ENCODE measurements at places on chromosomes 3 and 15. TPM values are rescaled to one million over a fixed set of nuclear protein-coding genes. Genes with fewer than 3 reads are reported as not detected.

DNA sequence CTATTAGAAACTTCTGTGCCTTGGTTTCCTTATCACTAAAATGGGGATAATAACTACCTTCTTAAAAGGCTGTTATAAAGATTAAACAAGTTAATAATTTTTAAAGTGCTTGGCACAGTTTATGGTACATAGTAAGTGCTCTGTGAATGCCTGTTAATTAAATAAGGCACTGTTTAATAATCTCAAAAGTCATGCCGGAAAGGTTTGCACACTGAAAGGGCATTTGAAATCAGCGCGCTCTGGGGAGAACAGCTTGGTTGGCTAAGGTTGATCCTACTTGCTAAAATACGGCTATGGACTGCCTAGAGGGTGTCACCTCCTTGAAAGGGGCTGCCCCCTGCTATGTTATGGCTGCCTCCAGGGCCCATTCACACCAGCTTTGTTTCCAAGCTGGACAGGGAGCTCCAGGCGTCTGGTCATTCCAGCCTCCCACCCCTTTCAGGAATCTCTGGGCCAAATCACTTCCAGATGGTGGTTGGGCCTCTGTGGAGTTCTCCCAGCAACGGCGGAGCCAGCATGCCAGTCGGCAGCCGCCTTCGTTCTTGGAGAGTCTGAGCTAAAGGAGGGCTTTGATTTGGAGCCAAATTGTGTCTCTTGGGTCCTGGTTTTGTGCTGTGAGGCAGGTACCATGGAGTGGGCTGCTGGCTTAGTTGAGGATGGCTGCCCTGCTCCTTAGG lies 5.9 kb downstream of the FLNB start:
- no peak for DNase-seq
- H3K36me3 ChIP-seq = no peaks in the 10 kb centered on the region
- peaks cover 53% of the 10 kb centered on the region for H3K4me1 ChIP-seq
- no peak overlapping the region for H3K4me3 ChIP-seq

- peaks cover 6% of the 10 kb centered on the region for H3K27me3 ChIP-seq
- no peak overlapping the region for H3K27ac ChIP-seq
- H3K4me1 ChIP-seq = no peaks in the 10 kb centered on the region
- DNase-seq = no peak
- H3K4me3 ChIP-seq = no peak overlapping the region
- no peaks in the 10 kb centered on the region for H3K36me3 ChIP-seq
Observed at GRCh38 chr15:45802140-45802539, 167.3 kb downstream of the SQOR start.

Gene FETUB
- total RNA-seq = not detected

DNA sequence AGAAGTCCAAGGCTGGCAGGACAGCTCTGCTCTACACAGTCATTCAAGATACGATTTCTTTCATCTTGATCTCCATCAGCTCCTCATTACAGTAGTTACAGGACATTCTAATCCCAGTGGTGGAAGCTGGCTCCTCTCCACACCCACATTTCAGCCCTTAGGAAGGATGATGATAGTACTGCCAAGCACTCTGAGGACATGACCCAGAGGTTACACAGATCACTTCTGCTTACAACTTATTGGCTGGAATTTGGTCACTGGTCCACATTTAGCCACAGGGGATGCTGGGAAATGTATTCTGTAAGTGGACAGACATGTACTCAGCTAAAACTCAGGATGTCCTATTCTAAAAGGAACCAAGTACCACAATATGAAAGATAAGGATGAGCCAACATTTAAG lies 77.1 kb downstream of the IQCH start:
- peaks cover 4% of the 10 kb centered on the region for H3K27me3 ChIP-seq
- H3K36me3 ChIP-seq = peaks cover 3% of the 10 kb centered on the region
- DNase-seq = no peak
- no peak overlapping the region for H3K27ac ChIP-seq
- no peaks in the 10 kb centered on the region for H3K4me1 ChIP-seq

DNA sequence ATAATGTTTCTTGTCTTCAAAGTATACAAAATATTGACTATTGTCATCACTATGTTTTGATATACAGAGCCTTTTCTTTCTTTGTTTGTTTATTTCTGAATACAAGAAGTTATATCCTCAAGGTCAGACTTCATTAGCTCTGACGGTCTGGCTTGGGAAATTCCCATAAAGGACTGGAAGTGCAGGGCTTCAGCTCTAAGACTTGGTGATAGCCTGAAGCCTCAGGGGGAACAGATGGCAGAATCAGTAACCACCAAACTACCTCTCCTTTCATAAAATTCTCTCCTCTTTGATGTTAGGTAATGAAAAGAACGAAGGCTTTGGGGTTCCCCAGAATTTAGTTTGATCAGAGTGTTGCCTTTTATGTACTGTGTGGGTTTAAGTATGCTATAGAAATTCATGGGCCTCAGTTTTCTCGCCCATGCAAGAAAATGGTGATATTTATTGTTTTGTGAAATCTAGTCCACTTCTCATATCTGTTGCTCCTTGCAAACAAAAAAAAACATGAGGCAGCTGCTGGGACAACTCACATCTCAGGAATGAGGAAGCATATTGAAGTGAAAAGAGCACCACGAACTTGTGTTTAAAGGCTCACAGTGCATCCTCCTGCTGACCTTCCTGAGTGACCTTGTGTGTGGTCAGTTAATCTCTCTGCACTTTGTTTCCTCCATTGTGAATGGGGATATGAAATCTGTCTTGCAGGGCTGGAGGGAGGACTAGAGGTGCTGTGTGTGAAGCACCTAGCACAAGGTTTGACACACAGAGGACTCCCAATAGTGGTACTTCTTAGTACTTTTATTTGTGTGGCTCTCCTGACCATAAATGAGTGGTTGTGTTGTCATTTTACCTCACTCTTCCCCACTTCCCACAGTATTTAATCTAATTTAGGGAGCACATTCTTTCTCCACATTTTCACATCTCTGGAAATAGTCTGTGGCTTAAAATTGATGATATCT lies 569.8 kb upstream of the IL12A start:
- no peak for DNase-seq
- no peaks in the 10 kb centered on the region for H3K27me3 ChIP-seq
- no peak overlapping the region for H3K4me3 ChIP-seq
- no peaks in the 10 kb centered on the region for H3K36me3 ChIP-seq
- H3K27ac ChIP-seq = no peak overlapping the region
- no peaks in the 10 kb centered on the region for H3K4me1 ChIP-seq

- H3K4me3 ChIP-seq = no peak overlapping the region
- H3K27me3 ChIP-seq = no peaks in the 10 kb centered on the region
- H3K36me3 ChIP-seq = no peaks in the 10 kb centered on the region
Observed at GRCh38 chr3:85498177-85498576, 539.4 kb downstream of the CADM2 start.

DNA sequence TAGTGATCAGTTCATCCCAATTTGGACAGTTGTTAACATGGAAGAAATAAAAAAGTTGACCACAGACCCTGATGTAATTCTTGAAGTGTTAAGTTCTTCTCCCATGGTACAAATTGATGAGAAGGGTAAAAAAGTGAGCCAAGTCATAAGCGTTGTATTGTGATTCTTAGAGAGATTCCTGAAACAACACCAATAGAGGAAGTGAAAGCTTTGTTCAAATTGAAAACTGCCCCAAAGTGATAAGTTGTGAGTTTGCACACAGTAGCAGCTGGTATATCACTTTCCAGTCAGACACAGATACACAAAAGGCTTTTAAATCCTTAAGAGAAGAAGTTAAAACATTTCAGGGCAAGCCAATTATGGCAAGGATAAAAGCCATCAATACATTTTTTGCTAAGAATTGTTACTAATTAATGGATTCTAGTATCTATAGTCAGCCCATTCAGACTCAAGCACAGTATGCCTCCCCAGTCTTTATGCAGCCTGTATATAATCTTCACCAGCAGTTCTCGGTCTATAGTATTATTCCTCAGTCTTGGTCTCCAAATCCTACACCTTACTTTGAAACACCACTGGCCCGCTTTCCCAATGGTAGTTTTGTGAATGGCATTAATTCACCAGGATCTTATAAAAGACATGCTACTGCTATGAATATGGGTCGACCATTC lies 38.2 kb downstream of the CDIN1 start:
- DNase-seq = no peak
- H3K27me3 ChIP-seq = no peaks in the 10 kb centered on the region
- H3K36me3 ChIP-seq = peaks cover 4% of the 10 kb centered on the region

GRCh38 chr3:39505866-39506742 lies 38.6 kb downstream of the MOBP start:
- no peak for DNase-seq
- no peak overlapping the region for H3K4me3 ChIP-seq
- H3K27me3 ChIP-seq = peaks cover 23% of the 10 kb centered on the region
- H3K36me3 ChIP-seq = no peaks in the 10 kb centered on the region
- no peak overlapping the region for H3K27ac ChIP-seq
- no peaks in the 10 kb centered on the region for H3K4me1 ChIP-seq

- DNase-seq = no peak
- H3K4me1 ChIP-seq = peaks cover 26% of the 10 kb centered on the region
- H3K27me3 ChIP-seq = no peaks in the 10 kb centered on the region
- H3K4me3 ChIP-seq = no peak overlapping the region
Observed at GRCh38 chr3:10434144-10434937, 71.0 kb downstream of the ATP2B2 start.

Gene FBLN2
- not detected for total RNA-seq

DNA sequence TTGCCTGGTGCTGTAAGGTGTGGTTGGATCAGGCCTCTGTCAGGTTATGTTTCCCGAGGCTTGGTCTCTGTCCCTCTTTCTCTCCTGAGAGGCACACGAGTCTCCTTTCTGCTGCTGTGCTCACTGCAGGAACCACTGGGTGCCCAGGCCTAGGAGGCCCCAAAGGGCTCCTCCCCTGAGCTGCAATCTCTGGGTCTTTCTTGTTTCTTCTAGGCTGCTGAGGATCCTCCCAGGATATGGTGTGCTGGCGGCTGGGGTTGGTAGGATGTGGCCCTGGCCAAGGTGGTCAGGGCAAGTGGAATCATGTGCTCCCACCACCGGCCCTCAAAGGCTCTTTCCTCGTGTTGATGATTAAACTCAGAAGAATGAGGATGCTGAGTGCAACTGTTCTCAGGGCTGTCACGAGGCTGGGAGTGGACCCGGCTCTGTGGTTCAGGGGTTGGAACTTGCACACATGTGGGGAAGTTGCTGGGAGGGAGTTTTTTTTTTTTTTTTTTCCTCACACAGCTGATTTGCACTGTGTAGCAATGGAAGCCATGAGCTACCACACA lies 43.6 kb upstream of the CTSH start:
- H3K4me3 ChIP-seq = no peak overlapping the region
- H3K36me3 ChIP-seq = no peaks in the 10 kb centered on the region
- no peaks in the 10 kb centered on the region for H3K4me1 ChIP-seq
- H3K27me3 ChIP-seq = no peaks in the 10 kb centered on the region

DNA sequence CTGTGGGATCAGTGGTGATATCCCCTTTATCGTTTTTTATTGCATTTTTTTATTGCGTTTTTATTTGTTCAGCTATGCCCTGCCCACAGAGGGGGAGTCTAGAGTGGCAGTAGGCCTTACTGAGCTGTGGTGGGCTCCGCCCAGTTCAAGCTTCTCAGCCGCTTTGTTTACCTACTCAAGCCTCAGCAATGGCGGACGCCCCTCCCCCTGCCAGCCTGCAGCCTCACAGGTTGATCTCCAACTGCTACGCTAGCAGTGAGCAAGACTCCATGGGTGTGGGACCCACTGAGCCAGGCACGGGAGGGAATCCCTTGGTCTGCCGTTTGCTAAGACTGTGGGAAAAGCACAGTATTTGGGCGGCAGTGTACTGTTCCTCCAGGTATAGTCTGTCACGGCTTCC lies 500.6 kb upstream of the MCTP2 start:
- no peaks in the 10 kb centered on the region for H3K36me3 ChIP-seq
- H3K4me3 ChIP-seq = no peak overlapping the region
- no peaks in the 10 kb centered on the region for H3K4me1 ChIP-seq

- no peak overlapping the region for H3K27ac ChIP-seq
- peaks cover 2% of the 10 kb centered on the region for H3K27me3 ChIP-seq
- DNase-seq = no peak
- H3K4me3 ChIP-seq = no peak overlapping the region
- H3K4me1 ChIP-seq = no peaks in the 10 kb centered on the region
Observed at GRCh38 chr3:99559196-99559595, 79.2 kb upstream of the COL8A1 start.

- no peaks in the 10 kb centered on the region for H3K4me1 ChIP-seq
- H3K27ac ChIP-seq = no peak overlapping the region
- no peaks in the 10 kb centered on the region for H3K27me3 ChIP-seq
- H3K4me3 ChIP-seq = no peak overlapping the region
- no peaks in the 10 kb centered on the region for H3K36me3 ChIP-seq
Observed at GRCh38 chr3:38641461-38642110, 7.9 kb downstream of the SCN5A start.

Gene FSIP1
- 0.21 TPM for total RNA-seq

Gene ITIH1
- not detected for total RNA-seq

DNA sequence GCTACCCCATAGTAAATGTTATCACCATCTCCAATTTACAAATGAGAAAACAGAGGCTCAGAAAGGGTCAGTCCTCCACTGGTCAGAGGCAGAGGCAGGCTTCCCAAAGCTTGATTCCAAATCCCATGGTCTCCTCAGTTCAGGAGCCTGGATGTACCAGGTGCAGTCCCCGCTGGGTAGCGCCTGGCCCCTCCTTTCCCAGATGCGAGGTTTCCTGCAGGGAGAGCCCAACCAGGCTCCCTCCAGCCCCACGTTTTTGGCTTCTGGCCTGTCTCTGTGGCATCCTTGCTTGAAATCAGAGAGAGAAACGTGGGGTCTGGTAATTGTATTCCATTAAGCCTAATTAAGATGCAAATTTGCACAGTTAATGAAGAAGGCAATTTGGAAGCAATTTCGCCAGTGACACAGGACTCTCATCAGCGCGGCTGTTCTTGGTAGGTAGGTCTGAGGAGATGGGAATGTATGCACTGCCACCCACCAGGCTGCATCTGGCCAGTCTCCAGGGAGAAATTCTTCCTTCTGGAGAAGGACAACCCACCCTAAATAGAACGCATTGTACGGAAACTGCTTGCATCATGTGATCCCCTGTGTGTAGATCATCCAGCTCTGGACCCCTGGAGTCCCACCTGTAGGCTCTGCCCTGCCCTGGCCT lies 50.5 kb downstream of the HRH1 start:
- no peak overlapping the region for H3K27ac ChIP-seq
- no peaks in the 10 kb centered on the region for H3K4me1 ChIP-seq
- H3K27me3 ChIP-seq = peaks cover 10% of the 10 kb centered on the region
- no peaks in the 10 kb centered on the region for H3K36me3 ChIP-seq

GRCh38 chr3:144308396-144308795 lies 336.8 kb downstream of the DIPK2A start:
- peaks cover 8% of the 10 kb centered on the region for H3K27me3 ChIP-seq
- no peak overlapping the region for H3K4me3 ChIP-seq
- no peak overlapping the region for H3K27ac ChIP-seq
- no peaks in the 10 kb centered on the region for H3K36me3 ChIP-seq
- no peak for DNase-seq

DNA sequence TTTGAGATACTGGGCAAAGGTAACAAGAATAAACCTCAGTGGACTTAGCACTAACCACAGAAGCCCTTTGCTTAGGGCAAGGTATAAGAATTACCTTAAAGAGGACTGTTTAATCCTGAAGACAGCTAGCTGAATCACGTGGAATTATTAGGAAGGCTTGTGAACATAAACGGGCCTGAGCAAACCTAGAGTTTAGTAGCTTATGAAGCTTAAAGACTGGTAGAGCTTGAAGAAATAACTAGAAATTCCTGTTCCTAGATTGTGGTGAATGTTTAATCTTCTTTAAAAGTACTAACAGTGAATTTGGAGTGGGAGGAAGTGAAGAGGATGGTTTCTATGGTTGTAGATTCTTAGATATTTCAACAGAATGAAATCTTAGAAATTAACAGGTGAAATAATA lies 428.9 kb upstream of the THRB start:
- no peak overlapping the region for H3K4me3 ChIP-seq
- no peaks in the 10 kb centered on the region for H3K4me1 ChIP-seq
- no peak overlapping the region for H3K27ac ChIP-seq
- no peaks in the 10 kb centered on the region for H3K36me3 ChIP-seq
- no peaks in the 10 kb centered on the region for H3K27me3 ChIP-seq
- DNase-seq = no peak
